ENCODE measurements at places on chromosomes 3 and 15.

GRCh38 chr3:11494131-11494916 lies 149.4 kb downstream of the VGLL4 start:
- DNase-seq: no peak

- no peak for DNase-seq
Observed at GRCh38 chr15:67381416-67382045, 126.9 kb downstream of the IQCH start.

DNA sequence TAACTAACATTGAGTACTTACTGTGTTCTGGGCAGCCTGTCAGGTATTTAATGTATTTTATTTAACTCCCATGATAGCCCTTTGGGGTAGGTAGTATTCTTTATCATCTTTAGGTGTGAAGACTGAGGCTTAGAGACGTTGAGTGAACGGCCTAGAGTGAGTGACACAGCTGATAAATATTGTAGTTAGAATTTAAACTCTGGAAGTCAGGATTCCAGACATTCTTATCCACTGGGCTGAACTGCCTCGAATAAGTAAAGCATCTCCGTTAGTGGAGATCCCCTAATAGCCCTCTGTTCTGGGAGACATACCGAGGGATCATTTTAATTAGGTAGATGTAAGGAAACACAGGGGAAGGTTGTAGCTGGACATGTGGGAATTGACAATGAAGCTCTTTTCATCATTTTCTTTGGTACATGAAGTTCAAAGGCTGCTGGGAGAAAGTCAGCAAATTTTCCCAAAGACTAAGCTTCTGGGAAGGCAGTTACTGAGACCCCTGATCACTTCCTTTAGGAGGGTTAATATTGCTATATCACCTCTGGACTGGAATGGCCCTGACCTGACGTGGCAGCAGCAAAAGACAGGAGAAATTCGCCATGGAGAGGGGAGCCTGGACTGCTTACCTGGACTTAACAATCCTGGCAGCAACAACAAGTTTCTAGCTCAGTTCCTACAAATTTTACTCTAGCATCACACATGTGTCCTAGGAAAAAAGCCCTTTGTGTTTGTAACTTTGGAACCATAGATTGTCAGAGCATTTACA lies 11.7 kb upstream of the PDCD6IP start:
- no peak for DNase-seq

- no peak for DNase-seq
Observed at GRCh38 chr15:81182756-81183438, 13.8 kb upstream of the IL16 start.

GRCh38 chr15:55241186-55241585 lies 44.4 kb upstream of the RSL24D1 start:
- DNase-seq: no peak

- no peak for DNase-seq
Observed at GRCh38 chr15:39054128-39054732, 489.6 kb upstream of the RASGRP1 start.

DNA sequence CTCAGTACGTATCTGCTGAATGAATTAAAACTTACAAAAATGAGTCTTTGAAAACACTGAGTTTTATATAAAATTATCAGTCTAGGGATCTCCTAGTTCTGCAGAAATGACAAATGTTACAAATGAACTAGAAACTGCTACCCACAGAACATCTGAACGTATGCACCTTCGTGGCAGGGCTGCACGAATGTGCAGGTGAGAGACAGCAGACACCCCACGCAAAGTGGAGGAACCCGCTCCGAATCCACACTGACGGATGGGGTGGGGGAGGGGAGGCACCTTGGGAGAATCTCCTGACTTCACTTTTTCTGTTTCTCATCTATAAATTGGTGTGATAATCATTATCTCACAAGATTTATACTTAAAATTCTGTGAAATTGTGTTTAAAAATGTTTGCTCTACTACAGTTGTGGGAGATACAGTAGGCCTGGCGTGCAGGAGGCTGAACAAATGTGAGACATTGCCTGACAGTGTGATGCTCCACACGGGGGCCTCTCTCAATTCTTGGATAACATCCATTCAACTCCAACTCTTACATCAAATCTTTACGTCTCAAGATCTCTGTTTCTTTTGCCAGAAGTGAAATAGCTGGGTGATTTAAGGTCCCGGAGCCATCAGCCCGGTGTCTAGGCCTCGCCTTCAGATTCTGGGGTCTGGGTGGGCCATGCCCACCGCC lies 86.9 kb downstream of the ATP10A start:
- DNase-seq: no peak

- DNase-seq: no peak
Observed at GRCh38 chr15:27817258-27817657, 281.9 kb downstream of the OCA2 start.

- no peak for DNase-seq
Observed at GRCh38 chr15:38028869-38029268, 94.4 kb downstream of the TMCO5A start.

DNA sequence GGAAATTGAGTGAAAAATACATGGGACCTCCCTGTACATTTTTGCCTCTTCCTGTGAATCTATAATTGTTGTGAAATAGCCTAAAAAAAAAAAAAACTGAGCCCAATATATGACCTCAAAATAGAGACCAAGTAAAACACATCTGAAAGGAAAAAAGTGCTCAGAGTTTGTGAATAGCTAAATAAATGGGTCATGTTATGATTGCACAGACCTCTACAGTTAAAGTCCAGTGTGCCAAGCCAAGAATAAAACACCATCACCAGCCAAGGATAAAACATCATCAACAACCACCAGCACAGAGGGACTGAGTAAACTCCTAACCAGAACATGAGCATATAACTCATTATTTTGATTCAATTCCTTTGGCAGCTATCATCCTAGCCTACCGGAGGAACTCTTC lies 115.6 kb upstream of the AGTR1 start:
- DNase-seq: no peak

- no peak for DNase-seq
Observed at GRCh38 chr3:183988216-183988790, 29.4 kb downstream of the ABCC5 start.

DNA sequence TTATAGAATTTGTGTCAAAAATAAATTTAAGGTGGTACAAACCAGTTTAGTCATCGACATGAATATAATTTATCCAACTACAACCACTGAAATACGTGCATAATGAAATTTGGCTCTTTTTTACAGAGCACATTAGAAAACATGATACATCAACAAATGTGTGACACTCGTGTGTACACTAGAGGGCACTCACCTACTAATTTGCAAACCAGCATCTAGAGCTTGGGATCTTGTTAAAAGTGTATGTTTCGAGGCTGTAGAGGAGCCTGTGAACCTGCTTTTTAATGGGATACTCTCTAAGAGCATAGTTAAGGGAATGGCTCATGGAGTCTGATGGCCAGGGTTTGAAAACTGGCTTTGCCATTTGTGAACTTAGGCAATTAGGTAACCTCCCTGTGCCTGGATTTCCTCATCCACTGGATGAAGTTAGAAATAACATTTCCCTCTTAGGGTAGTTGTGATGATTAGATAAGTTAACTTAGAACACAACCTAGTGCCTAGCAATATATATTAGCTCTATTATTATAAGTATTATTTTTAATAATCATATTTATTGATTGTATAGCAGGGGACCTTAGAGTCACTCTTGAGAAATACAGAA lies 8.8 kb upstream of the CPOX start:
- no peak for DNase-seq

DNA sequence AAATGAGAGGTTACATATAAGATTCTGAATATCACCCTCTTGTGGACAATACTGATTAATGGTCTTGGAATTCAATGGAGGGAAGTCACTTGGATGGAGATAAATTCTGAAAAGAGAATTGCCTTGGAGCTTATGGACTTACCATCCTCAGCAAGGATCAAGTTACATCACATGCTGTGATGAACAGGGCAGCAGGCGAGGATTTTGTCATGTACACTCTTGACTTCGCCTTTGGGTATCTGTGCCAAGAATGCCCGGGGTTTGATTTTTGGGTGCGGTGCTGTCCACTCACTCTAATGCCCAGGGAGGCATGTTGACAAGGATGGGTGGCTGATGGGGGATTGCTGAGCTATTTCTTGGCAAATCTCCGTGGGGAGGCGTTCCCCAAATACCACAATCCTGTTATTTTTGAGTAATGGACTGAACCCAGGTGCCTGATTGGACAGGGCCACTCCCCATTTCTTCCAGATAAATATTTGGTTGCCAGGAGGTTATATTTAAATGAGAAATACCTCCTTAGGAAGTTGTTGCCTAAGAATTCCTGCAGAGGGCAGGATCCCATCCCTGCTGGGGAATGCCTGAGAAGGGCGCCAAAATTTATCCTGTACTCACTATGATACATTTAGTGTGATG lies 96.3 kb downstream of the TPRG1 start:
- no peak for DNase-seq

- no peak for DNase-seq
Observed at GRCh38 chr15:38577424-38577987, 12.9 kb upstream of the RASGRP1 start.

All from anterior cingulate cortex (tissue), 58 donors.